ENCODE measurements at places on chromosomes 16 and 17.

DNA sequence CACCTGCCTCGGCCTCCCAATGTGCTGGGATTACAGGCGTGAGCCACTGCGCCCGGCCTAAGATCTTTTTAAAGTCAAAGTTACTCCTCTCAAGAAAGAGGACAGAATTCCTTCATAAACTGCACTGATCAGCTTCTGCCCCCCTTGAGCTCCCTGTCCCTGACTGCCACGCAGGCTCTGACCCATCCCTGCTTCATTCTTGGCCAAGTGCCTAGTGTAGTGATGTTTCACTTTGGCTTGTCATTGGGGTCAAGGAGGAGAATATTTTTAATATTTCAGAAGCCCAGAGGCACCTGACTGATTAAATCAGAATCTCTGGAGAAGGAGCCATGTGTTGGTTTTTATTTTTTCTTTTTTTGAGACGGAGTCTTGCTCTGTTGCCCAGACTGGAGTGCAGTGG lies 9.1 kb downstream of the MRM1 start:
- DNase-seq: no peak

- no peak for DNase-seq
Observed at GRCh38 chr17:7626307-7626706, 1.3 kb downstream of the SAT2 start.

GRCh38 chr17:82015311-82015971 lies 7.2 kb downstream of the CENPX start:
- no peak for DNase-seq

- no peak for DNase-seq
Observed at GRCh38 chr17:73302189-73302588, 9.6 kb downstream of the CDC42EP4 start.

DNA sequence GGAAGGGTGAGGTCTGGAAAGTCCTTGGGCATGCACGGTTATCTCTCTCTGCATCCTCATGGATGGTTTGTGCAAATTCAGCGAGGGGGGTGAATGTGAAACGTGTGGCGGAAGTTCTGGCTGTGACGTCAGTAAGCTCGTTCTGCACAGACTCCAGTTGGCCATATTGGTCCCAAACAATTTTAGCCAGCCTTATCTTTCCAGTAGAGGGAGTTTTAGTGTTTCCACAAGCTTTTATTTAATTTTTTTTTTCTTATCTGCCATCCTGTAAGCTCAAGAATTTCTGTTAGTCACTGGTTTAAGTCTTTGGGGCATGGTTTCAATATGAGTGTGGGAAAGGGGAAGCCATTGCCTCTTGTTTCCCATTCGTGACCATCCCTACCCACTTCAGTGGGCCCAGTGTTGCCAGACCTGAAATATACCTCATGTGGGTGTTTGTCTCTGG lies 39.0 kb downstream of the HLF start:
- no peak for DNase-seq

- DNase-seq: no peak
Observed at GRCh38 chr17:30476726-30477082, 504 bp upstream of the GOSR1 start.

DNA sequence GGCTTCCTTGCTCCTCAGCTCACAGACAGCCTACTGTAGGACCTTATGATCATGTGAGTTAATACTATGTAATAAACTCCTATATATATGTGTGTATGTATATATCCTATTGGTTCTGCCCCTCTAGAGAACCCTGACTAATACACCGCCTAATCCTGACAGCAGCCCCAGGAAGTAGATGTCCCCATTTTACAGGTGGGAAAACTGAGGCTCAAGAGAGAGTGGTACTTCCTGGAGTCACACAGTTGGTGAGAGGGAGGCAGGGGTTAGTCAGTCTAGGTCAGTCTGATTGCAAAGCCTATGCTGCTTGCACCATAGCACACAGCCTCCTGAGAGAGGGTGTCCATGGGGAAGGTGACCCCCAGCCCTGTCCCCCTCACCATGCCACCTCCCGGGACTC lies 42.7 kb upstream of the C16orf82 start:
- DNase-seq: no peak

DNA sequence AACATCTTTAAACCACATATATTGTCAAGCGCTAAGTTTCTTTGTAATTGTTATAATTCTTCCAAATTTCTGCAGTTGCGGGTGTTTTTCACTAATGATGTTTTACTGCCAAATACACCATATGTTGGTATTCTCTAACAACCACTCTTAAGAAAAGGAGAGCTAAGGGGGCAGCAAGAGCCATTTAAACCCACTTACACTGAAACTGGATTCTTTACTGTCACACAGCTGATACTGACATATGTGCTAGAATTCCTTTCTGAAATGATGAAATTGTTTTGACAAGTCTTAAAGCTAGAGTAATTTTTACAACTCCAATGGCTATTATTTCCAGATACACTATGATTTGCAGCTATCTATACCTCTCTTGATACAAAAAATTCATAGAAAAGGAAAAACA lies 483.1 kb downstream of the CDH11 start:
- DNase-seq: no peak

DNA sequence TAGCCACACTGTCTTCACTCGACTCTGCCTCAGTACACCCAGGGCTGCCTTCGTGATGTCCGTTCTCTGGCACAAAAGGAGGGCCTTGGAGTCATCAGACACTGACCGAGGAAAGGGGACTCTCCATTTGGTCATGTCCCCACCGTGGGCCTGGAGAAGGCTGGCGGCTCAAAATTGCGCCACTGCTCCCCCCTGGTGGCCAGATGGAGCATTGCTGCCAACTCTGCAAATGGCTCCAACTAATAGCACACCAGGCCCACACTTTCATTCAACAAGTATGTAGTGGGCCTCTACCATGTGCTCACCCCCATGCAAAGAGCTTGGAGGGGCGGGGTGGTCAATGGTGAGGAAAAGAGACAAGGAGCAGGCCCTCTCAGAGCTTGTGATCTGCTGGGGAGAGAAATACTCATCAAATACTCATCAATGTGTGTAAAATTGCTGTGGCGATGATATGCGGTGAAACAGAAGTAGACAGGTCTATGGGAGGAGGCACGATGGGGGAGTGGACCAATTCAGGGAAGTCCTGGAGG lies 5.2 kb upstream of the GRIN2C start:
- peak; percentile 61 for DNase-seq

GRCh38 chr16:81765111-81765919 lies 13.8 kb upstream of the PLCG2 start:
- DNase-seq: no peak

DNA sequence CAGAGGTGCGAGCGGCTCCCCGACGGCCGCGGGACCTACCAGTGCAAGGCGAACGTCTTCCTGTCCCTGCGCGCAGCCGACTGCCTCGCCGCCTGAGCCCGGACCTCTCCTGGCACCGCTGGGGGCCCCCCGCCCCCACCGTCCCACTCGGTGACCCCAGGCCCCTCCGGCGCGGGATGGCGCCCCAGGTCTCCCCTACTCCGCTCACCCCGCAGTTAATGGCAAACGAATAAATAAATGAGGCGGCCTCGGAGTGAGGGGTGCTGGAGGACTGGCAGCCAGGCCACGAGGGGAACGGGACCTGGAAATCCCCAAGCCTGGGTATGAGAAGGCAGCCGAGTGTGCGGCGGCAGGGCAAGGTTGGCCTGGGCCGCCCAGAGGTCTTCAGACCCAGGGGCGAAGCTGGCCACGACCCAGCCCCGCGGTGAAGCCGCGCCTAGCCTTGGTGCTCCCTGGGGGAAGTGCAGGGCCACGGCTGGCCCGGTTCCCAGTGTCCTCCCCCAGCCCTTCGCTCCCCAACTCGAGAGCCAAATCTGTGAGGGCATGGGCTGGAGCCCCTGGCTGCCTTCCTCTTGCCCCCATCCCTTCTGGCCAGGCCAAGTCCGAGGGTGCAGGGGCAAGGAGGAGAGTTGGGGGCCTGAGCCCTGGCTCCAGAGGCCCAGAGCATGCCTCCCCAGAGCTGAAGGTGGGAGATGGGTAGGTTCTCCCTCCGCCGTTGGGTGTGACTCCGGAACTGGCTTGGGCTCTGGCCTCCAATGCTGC lies 796 bp downstream of the NPB start:
- DNase-seq: no peak

DNA sequence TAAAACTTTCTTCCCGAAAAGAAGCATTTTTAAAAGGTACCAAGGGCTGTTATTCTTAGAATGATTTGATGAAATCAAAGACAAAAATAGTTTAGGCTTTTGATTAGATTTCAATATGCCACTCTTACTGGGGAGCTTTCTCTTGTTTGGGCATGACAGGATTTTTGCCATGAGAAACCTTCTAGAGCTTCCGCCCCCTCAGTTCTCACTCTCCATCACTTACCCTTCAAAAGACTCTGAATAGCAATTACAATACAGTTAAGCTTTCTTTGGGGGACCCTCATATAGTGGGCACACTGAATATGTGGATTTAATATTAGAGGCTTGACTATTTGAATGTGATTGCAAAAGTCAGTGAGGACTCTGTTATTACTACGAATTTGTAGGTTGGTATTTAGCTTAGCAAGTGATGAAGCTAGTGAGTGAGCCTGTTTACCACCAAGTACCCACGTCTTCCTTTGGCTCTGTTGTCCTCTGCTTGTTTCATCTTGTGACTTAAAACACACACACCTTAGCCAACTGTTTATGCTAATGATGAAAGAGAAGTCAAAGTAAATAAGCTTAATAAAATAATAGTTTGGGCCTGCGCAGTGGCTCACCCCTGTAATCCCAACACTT lies 158.7 kb upstream of the TBX2 start:
- no peak for DNase-seq

GRCh38 chr17:61402978-61403800 lies 3.5 kb downstream of the TBX2 start:
- DNase-seq: no peak

DNA sequence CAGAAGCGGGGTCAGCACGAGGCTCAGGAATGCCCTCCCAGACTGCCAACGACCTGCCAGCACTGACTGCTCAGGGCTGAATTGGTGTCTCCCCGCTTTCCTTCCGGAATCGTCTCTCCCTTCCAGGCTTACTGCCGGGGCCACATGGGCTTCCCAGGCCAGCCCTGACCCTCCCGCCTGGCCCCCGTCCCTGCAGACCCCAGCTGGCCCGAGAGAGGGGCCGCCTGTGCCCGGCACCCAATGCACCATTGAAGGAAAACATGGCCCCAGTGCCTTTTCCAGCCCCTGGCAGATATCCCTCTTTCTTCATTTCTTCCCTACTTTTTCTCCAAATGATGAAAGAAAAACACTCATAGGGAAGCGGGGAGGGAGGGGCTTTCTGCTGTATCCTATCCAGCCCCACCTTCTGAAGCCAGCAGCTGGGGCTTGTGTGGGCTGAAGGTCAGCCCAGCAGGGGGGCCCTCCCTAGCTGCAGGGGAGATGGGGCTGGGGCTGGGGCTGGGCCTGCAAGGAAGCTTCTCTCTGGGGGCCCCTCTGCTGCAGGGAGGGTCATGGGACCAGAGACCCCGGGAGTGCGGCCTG lies 25.9 kb downstream of the ZNF469 start:
- no peak for DNase-seq

DNA sequence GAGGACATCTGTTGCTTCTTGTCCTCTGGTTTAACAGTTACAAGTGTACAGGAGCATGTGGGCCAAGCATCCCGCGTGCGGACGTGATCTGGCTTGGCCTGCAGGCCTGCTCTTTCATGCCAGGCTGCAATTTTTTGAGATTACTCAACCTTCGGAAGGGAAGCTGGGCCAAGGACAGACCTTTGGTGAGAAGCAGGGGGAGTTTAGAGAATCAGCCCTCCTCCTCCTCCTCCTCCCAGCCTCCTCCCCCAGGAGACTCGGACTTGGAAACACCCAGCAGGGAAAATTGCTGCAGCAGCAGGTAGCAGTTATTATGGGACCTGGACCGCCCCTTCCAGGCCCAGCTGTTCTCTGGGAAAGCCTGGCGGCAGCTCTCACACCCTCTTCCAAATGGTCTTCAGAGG lies 5.1 kb upstream of the KLHL36 start:
- no peak for DNase-seq

DNA sequence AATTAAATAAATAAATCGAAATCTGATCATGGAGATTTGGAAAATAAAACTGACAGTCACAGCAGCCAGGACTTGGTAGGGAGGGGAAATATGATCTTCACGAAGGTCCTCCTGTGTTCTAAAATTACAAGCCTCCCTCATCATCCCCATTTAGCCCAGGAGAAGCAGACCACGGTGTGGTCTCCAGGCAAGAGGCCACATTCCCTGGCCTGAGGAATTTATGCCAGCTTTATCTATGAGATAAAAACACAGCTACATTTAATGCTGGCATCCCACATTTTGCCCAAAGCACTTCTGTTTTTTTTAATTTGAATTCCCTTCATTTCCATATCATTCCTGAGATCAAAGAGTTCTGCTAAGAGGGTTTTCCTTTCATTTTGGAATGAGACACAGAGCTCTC lies 43.2 kb downstream of the ABCC12 start:
- DNase-seq: no peak

- DNase-seq: no peak
Observed at GRCh38 chr17:42706732-42707131, 24.4 kb downstream of the CNTNAP1 start.

DNA sequence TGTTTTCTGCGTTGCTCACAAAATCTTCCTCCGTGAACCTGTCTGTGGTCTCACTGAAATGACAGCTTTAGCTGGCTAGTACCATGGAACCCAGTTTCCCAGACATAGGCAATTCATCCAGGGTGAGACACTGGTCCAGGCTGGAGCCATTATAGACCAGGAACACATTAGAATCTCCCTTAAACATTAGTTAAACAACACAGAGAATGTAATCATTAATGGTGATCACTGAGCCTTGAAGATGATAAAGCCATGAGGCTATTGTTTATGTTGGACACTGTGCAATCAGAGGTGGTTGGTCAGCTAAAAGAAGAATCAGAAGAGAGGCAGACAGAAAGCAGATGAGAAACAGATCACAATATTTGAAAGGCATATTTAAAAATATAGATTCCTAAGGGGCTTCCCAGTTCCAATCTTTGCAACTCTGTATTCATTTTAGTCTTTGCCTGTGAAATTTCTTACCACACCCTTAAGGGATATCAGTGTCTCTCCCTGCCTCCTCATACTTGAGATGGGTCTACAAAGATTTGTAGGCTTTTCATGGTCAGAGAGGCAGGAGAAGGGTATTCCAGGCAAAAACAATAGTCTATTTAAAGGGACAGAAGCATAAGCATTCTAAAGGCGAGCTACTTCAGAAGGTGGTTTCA lies 317.9 kb downstream of the MAP2K6 start:
- DNase-seq: no peak

DNA sequence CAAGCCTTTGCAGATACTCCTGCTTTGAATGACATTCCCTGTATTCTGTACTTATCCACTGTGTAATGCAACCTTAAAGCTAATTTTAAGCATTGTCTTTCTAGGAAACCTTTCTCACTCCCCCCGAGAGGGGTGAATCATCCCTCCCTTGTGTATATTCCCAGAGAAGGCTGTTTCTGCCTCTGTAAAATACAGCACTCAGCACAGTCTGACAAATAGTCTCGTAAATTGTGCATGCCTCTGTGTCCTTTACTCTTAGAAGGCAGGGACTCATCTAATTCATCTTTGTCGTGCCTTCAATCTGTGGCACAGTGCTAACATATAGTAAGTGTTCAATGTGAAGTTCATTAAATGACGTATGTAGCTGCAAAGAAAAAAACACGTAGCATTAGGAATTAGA lies 200.7 kb downstream of the CA10 start:
- no peak for DNase-seq

DNA sequence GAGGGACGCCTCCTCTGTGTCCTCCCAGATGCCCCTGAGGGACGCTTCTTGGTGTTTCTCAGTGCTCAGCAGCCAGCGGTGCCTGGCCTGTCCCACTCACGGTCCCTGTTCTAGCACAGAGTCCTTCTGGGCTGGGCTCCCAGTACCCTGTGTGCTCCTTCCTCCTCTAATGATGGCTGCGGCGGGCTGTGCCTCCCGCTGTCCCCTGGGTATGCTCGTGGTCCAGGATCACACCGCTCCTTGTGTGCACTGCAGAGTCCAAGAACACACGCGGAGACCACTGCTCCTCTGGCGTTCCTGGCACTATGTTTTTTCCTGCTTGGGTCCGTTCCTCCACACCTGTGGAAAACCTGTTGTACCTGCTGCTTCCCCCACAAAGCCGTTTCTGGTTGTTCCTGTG lies 15.1 kb upstream of the IRF8 start:
- DNase-seq: no peak

Measured in naive B cell (primary cell).